Activated CD4-positive, CD25-positive, alpha-beta regulatory T cell (primary cell): ENCODE measurements at places on chromosomes 5 and 9.

- no peak for DNase-seq
These were observed 9.4 kb upstream of the GABRA6 start for GRCh38 chr5:161676103-161676502.

- DNase-seq, result no peak
These were observed 55.2 kb downstream of the NSD1 start for GRCh38 chr5:177188775-177189174.

- DNase-seq, result no peak
These were observed 82.2 kb upstream of the GABRP start for GRCh38 chr5:170701334-170701733.

DNA sequence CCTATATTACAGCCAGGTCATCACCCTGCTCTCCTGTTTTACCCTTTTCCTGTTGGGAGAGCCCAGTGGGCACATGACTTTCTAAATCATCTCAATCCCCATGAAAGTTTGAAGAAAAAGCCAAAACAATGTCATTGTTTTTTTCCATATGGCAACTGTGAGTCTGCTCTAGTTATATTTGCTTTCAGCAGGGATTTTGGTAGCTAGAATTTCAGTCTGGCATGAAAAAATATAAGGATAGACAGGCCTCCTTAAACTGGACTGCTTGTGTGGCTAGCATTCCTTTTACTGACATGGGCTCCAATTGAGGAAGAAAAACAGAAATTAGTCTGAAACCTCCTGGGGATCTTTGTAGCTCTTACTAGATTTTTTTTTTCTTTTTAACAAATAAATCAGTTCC lies 25.6 kb downstream of the MOCS2 start:
- no peak for DNase-seq

DNA sequence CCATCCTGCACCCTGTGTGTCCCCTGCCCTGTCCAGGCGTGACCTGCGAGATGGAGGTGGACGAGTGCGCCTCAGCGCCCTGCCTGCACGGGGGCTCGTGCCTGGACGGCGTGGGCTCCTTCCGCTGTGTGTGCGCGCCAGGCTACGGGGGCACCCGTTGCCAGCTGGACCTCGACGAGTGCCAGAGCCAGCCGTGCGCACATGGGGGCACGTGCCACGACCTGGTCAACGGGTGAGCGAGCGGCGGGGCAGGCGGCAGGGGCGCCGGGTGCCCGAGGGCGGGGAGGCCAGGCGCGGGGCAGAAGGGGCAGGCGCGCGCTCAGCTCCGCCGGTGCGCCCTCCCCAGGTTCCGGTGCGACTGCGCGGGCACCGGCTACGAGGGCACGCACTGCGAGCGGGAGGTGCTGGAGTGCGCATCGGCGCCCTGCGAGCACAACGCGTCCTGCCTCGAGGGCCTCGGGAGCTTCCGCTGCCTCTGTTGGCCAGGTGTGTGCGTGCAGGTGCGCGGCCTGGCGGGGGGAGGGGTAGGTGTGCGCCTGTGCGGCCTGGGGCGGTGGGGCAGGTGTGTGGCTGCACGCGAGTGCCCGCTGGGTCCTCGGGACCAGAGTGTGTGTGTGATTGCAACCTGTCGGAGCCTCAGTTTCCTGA lies 10.0 kb downstream of the CRB2 start:
- no peak for DNase-seq

DNA sequence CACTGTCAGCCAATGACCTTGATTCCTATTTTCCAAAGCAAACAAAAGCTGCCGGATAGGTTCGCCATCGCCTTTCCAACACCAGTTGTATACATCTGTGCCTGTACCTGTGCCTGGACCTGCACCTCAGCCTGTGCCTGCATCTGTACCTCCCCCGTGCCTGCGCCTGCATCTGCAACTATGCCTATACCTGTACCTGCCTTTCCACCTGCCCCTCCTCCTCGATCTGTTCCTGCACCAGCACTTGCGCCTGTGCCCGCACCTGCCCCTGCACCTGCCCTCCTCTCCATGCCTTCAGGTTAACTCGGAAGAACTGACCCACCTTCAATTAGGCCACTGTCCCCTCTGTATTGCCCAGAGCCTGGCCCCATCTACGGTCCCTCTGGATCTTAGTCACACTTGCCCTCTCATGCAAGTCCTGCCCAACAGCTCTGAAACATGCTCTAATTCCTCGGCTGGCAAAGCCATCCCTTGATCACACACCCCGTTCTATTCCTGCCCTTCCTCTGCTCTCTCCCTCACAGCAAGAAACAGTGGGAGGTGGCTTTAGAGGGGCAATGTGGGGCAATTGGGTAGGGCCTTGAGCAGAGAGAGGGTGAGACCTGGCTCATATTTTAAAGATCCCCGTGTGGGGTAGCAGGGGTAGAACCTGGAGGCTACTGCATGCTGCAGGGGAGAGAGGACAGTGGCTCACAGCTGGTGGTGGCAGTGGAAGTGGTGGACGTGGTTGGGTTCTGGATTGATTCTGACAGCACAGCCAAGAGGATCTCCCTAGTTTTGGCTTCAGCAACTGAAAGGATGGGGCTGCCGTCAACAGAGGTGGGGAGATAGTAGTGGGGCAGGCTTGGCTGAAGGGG lies 59.6 kb upstream of the PHYKPL start:
- DNase-seq, result no peak

DNA sequence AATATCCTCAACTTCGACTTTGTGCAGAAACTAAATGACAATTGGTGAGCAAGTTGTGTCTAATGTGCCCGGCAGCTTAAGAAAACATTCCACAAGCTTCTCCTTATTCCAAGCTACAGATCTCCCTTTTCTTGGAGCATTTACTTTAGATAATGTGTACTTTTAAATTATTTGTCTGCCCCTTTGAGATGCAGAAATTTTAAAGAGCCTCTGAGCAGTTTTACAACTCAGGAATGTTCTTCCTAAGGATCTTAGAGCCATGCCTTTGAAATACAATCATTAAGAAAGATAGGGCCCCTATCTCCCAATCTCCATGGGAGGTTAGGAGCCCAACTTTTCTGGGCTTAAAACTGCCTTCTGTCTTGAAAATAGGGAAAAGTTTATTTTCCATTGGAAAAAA lies 723.7 kb upstream of the COX7C start:
- DNase-seq, result no peak

- no peak for DNase-seq
These were observed 182.2 kb upstream of the ANKRD55 start for GRCh38 chr5:56415356-56415765.

DNA sequence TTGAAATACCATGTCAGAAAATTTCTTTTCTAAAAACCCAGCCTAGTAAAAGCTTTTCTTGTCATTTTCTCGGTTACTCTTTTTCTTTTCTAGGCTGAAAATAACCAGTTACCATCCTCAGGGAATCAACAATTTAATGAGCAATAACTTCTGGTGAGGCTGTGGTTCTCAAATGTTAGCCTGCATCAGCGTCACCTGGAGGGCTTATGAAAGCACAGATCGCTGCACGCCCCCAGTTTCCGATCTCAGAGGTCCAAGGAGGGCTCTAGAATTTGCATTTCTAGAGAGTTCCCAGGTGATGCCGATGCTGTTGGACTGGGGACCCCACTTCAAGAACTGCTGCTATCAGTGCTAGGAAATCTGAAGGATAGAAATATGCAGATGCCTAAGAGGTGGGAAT lies 28.9 kb upstream of the TLE1 start:
- DNase-seq, result no peak

GRCh38 chr5:94316916-94317838 lies 301.2 kb downstream of the KIAA0825 start:
- DNase-seq, result no peak

- DNase-seq, result no peak
These were observed 189.7 kb upstream of the SGCD start for GRCh38 chr5:156137071-156137869.
